ENCODE measurements at places on chromosomes 11 and 22.

DNA sequence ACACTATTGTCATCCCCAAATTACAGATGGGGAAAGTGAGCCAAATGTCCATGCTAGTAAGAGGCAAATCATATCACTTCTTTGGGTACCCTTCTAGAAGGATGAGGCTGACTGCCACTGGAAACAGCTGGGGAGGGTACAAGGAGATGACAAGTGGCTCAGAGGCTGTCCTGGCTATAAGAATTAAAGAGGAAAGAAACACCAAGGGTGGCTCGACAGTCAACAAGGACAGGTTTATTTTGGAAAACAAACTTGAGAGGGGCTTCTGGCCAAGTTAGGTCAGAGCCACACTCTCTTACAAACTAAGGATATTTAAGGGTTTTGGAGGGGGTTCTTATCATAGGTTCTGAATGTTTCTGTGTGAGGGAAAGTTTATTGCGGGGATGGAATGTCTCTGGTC lies 2.1 kb upstream of the MIF start:
- no peak for DNase-seq

- DNase-seq = no peak
Observed at GRCh38 chr11:35083431-35084238, 55.3 kb upstream of the CD44 start.

- no peak for DNase-seq
Observed at GRCh38 chr22:37965940-37966664, 12.6 kb downstream of the POLR2F start.

- peak; percentile 3 for DNase-seq
Observed at GRCh38 chr11:112174789-112175598, at the start of gene BCO2. TSS of gene BCO2 (plus strand) at chr11:112175512. CDS start at chr11:112175602, 90 bp downstream.

DNA sequence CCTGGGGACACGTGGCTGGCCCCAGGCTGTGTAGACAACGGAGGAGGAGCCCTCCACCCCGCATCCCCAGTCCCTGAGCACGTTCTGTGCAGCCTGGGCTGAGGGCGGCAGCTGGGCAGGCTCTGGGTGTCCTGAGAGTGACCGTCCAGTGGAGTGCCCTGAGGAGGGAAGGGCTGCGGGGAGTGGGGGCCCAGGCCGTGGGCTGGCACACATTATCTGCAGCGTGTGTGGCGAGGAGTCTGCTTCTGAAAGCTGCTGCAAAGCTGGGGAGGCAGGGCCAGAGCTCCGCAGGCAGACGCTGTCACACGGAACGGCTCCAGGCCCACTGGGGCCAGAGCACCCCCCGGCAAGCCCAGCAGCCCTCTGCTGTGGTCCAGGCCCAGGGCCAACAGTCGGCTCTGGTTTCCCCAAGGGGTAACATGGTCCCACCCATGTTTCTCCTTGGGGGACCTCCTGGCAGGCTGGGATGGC lies 835 bp upstream of the ANO9 start:
- no peak for DNase-seq

- DNase-seq = no peak
Observed at GRCh38 chr11:19279451-19279850, 38.7 kb upstream of the E2F8 start.

- no peak for DNase-seq
Observed at GRCh38 chr11:35974882-35975589, 31.2 kb downstream of the LDLRAD3 start.

- no peak for DNase-seq
Observed at GRCh38 chr11:58813693-58814092, 30.8 kb downstream of the GLYATL2 start.

- no peak for DNase-seq
Observed at GRCh38 chr11:66617155-66617834, 865 bp downstream of the RBM14 start.

GRCh38 chr11:61028135-61028729 lies 56.8 kb downstream of the CD6 start:
- peak; percentile 50 for DNase-seq

DNA sequence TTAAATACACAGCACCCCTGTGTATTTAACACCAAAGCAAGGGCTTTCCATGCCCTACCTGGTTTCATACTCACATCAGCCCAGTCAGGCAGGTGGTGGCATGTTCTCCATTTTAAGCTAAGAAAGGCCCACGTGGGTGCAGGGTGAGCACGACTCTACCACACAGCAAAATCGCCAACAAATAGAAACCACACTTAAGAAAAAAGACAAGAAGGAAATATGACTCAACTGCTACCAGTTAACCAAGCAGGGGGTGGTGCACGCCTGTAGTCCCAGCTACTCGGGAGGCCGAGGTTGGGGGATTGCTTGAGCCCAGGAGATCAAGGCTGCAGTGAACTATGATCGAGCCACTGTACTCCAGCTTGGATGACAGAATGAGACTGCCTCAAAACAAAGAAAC lies 35.2 kb upstream of the TFIP11 start:
- no peak for DNase-seq

- no peak for DNase-seq
Observed at GRCh38 chr11:17529844-17530185, 14.4 kb downstream of the USH1C start.

DNA sequence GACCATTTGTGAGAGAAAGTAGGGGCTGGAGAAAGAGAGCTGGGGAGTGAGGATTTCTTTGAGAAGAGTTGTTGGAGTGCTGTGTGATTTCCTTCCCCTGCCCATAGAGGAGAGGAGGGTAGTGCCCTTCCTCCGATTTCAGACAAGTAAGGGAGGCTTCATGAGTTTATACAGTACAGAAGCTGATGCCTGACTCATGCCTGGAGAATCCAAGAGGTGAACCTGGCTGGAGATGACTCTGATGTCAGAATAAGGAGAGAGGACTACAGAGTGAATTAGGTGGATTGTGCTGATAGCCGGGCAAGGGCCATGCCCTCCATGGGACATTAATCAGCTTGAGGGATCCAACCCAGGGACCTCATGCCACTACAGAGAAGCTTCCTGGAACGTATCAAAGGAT lies 91.6 kb downstream of the FAR1 start:
- no peak for DNase-seq

- DNase-seq = no peak
Observed at GRCh38 chr22:19916941-19917340, 24.6 kb upstream of the COMT start.

DNA sequence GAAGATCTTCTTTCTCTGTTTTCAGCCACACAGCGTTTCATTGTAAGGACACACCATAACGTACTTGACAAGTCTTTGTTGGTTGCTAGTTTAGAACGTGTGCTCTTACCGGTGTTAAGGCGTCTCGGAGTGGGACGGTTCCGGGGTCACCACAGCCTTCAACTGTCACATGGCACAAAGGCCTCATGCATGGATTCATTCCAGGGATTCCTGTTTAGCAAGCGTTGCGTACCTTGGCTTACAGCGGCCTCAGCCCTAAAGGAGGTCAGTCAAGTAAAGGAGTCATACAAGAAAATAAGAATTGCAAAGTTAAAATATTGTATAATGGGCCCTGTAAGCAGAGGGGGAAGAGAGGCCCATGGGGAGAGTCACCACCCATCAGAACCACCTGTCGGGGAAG lies 2.2 kb upstream of the SCGB1A1 start:
- no peak for DNase-seq

- no peak for DNase-seq
Observed at GRCh38 chr11:31480930-31481329, 28.5 kb downstream of the IMMP1L start.

- DNase-seq = no peak
Observed at GRCh38 chr11:70415191-70415590, 16.9 kb downstream of the CTTN start.

GRCh38 chr11:28763151-28763550 lies 655.0 kb downstream of the METTL15 start:
- no peak for DNase-seq

- DNase-seq = no peak
Observed at GRCh38 chr22:21918466-21919185, 34.0 kb downstream of the PPM1F start.

DNA sequence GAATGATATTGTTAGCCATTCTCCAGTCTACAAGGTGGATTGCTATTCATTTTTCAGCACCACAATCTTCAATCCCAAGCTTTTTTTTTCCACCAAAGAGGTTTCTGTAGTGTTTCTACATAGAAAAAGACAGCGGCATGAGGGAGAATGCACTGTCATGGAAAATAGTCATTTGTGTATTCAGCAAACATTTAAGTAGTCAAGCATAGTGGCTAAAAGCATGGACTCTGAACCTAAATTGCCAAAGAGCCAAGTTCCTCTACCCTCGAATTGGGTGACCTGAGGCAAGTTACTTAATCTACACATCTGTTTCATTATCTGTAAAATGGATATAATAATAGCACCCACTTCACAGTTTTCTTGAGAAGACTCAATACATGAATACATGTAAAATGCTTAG lies 14.2 kb downstream of the GAS2 start:
- DNase-seq = no peak

- no peak for DNase-seq
Observed at GRCh38 chr11:66555416-66555815, 8.7 kb downstream of the ACTN3 start.

DNA sequence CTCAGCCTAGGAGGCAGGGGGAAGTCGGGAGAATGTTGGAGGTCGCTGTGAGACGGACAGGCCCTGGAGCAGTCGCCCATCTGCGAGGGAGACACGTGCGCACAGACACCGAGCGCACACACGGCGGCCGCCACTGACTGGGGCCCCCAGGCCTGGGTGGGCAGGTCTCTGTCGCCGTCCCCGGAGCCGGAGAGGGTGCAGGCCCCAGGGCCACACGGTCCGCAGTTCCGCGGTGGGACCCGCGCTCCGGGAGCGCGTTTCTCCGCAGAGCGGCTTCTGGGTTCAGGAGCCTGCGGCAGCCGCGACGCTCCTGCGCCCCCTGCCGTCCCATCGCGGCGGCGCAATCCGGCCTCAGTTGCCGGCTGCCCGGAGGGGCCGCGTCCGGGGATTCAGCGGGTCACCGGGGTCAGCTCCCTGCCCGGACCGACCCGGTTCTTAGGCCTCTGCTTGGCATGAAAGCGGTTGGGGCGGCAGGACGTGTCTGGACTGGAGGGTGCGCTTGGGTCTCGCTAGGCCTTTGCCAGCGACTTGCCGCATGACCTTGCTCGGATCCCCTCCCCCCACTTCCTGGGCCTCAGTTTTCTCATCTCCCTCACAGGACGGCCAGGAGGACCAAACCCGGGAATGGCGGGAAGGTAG lies 31.2 kb downstream of the PDE2A start:
- DNase-seq = peak; percentile 46

DNA sequence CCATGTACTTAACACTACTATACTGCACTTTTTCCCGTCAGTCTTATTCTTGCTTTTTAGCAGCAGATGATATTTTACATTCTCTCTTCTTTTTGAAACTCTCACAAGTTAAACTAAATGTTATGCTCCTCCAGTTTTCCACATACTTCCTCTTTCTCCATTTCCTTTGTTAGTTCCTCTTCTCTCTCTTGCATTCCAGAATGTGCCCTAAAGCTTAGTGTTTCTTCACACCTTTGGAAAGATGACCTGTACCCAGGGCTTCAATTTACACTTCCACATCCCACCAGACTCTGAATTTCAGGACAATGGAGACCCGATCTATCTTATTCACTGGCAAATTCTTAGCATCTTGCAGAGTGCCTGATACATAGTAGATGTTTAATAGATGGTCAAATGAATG lies 51.8 kb downstream of the APIP start:
- DNase-seq = no peak

GRCh38 chr11:100970283-100971164 lies 159.1 kb downstream of the PGR start:
- no peak for DNase-seq

GRCh38 chr11:32307471-32307870 lies 127.9 kb downstream of the WT1 start:
- DNase-seq = peak; percentile 94

- DNase-seq = no peak
Observed at GRCh38 chr11:113249491-113249763, 65.0 kb upstream of the TTC12 start.

DNA sequence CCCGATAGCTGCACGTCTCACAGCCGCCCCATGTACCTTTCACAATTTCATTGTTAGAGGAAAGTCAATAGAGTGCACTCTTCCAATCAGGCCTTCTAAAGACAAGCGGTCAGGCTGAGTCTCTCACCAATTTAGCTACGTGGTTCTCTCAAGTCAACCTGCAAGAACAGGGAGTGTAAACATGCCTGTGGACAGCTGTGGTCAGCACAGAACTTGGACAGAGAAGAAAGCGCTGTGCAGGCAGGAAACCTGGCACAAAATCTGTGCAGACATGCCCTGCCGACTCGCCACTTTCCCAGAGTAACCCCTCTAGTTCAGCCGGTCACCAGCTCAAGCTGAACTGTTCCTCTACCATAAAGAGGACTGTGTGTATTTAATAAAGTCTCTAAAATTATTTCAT lies 39.5 kb downstream of the CHKA start:
- DNase-seq = no peak

DNA sequence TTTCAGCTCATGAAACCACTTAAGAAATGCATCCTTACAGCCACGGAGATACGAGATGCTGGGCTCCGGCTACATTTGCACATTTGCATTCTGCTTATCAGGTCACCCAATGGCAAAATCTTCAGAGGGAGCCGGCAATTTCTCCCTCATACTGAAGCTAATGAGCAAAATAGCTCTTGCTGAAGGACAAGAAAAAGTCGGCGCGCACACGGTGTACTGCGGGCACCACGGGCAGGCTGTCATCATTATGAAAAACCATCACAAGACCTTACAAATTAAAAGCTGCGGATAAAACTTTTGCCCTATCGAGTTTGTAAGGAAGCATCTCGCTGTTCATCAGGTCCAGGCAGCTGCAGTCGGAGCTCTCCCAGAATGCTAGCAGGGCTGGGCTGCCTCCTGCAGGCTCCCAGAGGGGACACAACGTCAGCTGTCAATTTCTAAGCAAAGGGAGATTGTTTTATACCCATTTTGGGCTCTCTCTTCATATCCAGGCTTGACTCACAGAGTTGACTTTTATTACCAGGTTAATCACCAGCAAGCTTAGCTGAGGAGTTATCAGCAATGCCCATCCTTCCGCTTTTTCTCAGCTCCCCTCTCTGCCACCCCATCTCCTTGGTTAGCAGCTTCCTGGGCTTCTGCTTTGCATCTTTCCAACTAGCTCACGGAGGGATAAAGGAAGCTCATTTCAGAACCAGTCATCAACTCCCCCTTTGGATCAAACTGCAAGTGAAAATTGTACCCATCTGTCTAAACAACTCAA lies 375.1 kb downstream of the OPCML start:
- DNase-seq = no peak

GRCh38 chr11:37040921-37041320 lies 442.9 kb upstream of the RAG2 start:
- no peak for DNase-seq

DNA sequence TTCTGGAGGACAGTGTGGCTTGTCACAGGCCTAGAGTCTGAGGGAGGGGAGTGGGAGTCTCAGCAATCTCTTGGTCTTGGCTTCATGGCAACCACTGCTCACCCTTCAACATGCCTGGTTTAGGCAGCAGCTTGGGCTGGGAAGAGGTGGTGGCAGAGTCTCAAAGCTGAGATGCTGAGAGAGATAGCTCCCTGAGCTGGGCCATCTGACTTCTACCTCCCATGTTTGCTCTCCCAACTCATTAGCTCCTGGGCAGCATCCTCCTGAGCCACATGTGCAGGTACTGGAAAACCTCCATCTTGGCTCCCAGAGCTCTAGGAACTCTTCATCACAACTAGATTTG lies 13.0 kb downstream of the PIK3IP1 start:
- DNase-seq = no peak

- no peak for DNase-seq
Observed at GRCh38 chr11:20421946-20422345, 34.4 kb downstream of the PRMT3 start.

- DNase-seq = no peak
Observed at GRCh38 chr11:68598816-68599653, 85.3 kb upstream of the GAL start.
